ENCODE measurements at places on chromosomes 5 and 9.

DNA sequence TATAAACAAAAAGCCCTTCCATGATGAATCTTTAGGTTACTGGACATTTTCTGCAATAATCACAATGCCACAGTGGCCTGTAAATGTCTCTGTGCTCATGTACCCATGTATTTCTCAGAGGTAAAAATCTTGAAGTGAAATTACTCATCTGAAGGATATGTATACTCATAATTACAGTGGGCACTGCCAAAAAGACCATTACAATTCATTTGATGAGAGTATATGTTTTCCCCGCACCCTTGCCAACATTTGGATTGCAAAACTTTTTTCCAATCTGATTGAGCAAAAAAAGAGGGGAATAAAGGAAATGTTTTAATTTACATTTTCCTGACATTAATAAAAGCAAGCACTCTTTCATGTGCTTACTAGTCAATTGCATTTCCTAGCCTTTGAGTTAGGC is 110.5 kb downstream of the EPB41L4A start:
- DNase-seq: no peak

GRCh38 chr9:109037946-109038715 is 24.8 kb upstream of the CTNNAL1 start:
- DNase-seq: no peak

DNA sequence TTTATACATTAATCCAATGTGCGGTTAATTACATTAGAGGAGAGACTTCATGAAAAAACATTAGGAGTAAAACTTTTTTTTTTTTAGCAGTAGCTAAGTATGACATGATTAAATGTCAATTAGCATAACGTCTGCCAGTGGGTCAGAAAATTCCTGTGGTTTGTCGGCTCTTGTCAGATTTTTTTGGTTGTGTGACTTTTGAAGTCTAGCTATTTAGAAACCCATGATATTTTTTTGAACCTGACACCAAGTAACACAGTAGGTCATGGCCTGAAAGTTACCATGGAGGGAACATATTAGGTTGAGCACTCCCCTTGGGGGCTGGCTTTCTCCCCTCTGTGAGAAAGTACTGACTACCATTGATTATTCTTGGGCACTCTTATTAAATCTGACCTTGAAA is 84.8 kb upstream of the ALDH1A1 start:
- no peak for DNase-seq

GRCh38 chr5:151024440-151025249 is 4.3 kb downstream of the GPX3 start:
- no peak for DNase-seq

DNA sequence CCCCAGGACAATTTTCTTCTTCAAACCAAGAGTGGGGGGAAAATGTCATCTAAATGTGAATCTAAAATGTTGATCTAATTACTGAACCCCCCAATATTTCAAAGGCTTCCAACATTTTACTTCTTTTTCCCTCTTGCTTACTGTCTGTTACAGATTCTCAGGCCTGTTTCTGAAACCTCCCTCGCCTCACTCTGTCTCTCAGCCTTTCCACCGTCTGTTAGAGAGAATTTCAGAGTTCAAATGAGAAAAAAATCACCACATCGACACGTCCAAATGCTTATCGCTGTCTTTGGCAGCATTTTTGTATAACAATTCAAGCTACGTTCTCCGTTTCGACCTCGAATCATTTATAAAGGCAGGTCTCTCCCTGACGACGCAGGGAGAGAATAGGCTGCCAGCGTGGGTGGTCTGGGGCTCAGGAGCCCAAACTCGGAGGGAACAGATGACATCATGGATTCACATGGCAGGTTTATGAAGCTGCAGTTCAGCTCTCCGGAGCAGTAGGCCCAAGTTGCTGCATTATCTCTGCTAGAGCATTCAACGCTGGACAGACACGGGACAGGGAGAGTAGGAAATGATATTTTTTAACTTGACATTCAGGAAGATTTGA is 139.8 kb downstream of the GAS1 start:
- DNase-seq: no peak

- no peak for DNase-seq
These were observed 45.5 kb downstream of the GPBP1 start for GRCh38 chr5:57219386-57219785.

DNA sequence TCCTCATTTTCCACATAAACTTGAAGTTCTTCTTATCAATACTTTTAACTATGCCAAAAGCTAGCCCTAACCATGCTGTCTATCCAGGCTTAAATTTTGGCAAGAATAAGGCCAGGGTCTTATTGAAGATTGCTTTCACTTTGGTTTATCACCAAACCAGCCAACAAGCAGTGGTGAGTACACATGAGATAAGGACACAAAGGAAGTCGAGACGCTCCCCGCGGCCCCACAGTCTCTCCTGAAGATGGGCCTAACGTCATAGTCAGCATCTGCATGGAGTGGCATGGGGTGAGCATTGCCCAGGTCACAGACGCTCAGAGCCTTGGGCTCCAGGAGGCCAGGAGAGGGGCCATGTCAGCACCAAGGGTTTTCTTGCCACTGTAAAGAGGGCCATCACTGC is 80.3 kb downstream of the ATPSCKMT start:
- no peak for DNase-seq

- no peak for DNase-seq
These were observed 175.6 kb downstream of the CD180 start for GRCh38 chr5:67021031-67021430.

DNA sequence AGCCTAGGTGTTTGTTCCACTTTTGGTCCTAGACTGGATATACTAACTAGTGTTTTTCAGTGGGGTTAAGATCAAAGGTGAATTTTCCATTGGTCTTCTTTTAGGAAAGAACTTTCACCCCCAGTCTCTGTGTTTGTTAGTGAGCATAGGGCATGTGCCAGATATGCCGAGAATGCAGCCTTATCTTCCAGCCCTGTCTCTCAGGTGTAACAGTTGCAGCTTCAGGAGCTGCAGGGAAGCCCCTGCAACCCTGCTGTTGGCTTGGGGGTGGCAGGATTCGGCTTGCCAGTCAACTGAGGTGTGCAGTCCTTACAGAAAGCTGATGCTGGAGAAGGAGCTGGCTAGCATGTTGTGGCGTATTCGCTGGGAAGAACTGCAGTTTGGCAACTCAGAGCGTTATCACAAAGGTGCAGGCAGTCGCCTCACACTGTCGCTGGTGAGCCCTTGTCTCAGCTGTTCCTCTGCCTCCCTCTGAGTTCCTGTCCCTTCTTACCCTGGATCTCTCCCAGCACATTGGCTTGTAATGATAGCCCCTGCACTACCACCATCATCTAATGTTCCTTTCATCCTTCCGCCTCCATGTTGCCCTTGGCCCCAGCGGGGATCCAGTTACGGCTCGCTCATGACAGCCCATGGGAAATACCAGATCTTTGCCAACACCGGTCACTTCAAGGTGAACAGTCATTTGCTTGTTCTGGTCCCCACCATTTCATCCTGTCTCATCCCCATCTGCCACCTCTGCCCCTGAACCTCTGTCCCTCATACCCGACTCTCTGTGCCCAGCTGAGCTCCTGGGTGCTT is 10.1 kb downstream of the NPR2 start:
- DNase-seq: no peak

Data from activated naive CD4-positive, alpha-beta T cell treated with anti-CD3 and anti-CD28 coated beads, Interleukin-2, amount 50 U/mL, for 16 hours (primary cell).